Lower lobe of right lung (tissue), 2 donors: ENCODE measurements at places on chromosomes 6 and 20.
A peak's percentile ranks its signal among the peaks of the same experiment; 100 is the strongest.

DNA sequence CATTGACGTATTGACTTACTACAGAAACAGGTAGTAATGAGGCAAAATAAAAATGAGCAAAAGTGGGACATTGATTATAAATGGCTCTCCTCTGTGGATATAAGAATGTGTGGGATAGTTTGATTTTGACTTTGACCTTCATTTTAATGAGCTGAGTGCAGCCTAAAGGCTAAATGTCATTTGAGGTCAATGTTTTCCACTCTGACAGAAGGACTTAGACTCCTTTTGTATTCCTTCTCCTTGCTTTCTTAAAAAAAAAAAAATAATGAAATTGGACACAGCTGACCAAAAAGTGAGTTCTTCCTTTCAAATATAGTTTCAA is 68.6 kb downstream of the MTFR2 start:
- no peak for DNase-seq

GRCh38 chr6:87199787-87200186 is 44.4 kb downstream of the ZNF292 start:
- no peak for DNase-seq

GRCh38 chr20:19465536-19465935 is 253.1 kb downstream of the SLC24A3 start:
- no peak for DNase-seq

DNA sequence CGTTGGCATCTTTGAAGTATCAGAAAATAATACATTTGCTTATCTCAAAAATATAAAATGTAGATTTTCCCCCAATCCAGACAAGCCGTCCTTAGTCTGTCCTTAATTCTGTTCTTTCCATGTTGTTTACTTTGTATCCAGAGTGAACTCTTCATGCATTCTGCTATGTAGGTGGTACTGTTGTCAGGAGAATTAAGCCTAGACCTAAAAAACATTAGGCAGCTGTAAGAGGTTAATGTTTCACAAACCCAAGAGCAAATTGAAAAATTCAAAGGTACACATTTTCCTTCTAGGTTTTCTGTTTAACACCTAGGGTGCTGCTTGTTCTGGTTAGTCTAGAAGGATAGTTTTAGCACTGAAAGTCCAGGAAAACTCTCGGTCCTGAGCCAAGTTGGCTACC is 426.4 kb downstream of the QKI start:
- DNase-seq, result no peak

DNA sequence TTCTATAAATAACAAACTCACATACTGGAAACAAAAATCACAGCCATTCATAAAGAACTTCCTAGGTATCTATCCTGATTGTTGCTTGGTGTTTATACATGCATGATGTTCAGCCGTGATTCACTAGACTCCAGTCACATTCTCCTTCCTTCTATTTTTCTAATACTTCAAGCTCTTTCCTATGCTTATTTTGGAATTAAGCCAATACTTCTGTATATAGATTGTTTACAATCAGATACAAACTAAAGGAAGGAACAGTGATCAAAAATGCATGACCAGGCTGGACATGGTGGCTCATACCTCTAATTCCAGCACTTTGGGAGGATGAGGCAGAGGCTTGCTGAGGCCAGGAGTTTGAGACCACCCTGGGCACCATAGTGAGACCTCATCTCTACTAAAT is 377.5 kb upstream of the IRAK1BP1 start:
- DNase-seq, result no peak

GRCh38 chr6:36649701-36650484 is 28.6 kb upstream of the CDKN1A start:
- DNase-seq, result no peak

- DNase-seq, result no peak
Observed at GRCh38 chr20:58938078-58938477, 43.0 kb upstream of the NELFCD start.

DNA sequence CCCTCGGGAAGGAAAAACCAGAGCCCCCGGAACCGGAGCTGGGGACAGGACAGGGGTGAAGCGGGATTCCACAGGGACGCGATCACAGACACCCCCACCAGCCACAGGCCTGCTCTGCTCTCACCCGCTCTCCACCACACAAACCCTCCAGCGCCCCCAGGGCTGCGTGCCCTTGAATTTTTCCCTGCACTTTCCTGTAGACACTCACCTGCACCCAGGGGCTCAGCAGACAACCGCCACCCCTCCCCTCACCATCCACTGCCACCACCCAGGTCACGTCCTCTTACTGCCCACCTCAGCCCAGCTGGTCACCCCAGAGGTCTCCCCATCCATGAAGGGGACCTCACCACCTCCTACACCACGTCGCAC is 631 bp downstream of the ULBP2 start:
- DNase-seq, result no peak

- DNase-seq, result no peak
Observed at GRCh38 chr6:54074578-54075195, 36.6 kb upstream of the MLIP start.

DNA sequence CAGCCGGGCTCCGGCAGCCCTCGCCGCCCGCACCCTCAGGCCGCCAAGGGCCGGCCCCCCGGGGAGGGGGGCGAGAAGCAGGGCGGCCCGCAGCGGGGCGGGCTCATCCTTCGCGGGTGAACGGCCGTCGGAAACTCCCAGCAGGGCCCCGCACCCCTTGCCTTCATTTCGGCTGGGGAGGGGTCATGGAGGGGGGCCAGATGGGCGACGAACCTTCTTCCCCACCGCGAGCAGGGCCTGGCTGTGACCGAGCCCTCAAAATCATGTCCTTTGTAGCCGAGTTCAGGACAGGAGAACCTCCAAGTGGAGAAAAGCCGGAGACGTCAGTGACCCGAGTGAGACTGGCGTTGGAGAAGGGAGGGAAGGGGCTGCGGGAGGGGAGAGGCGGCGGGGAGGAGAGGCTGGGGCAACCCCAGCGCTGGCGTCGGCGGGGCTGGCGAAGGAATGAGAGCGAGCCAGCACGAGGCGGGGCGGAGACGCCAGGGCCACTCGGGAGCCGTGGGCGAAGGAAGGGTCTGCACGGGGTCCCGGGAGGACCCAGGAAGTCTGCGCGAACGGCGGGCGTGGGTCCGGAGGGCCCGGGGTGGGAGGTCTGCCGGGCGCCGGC is 571 bp upstream of the FOXC1 start:
- no peak for DNase-seq

DNA sequence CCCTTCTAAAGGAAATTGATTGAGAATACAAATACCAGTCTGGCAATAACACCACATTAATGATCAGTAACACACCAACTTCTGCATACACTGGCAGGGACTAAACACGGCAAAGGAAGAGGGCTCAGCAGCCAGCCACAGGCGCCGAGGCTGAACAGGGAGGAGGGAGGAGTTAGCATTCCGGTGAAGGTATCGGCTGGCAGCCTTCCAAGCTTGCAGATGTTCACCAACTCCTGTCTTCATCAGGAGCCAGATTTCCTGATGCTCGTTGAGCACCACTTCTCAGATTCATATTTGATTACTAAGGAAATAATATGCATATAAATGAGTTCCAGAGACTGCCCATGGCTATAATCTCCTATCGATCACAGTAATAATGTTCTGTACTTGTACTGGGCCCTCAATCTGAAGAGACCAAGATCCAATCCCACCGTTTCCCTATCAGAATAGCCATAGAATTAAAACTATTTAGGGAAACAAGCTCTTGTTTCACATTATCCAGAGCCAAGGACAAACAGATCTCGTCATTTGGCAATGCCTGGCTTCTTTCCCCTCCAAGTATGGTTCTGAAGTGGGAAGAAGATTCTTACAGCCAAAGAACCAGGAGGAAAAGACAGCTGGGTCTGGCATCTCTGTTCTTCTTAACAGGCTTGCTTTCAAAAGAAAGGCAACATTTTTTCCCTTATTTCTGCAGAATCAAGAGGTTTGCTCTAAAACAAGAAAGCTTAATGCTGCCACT is 42.2 kb downstream of the GFOD1 start:
- peak; percentile 57 for DNase-seq

DNA sequence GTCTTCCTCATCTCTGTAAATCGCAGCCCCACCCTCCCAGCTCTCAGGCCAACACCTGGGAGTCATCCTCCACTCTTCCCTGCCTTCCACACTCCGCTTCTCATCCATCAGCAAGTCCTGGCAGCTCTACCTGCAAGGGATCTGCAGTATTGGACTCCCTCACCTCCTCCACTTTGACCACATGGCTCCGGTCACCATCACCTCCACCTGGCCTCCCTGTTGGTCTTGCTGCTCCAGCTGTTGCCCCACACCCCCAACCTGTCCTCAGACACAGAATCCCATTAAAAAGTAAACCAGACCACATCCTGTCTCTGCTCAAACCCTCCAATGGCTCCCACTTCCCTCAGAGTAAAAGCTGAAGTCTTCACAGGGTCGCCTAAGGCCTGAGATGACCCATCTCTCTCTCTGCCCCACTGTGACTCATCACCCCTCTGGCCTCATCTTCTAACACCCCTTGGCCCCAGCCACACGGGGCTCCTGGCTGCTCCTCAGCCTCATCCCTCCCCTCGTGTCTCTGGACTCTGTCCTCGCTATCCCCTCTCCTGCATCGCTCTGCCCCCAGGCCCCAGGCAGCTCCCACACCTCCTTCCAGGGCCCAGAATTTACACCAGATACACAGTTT is 185.1 kb upstream of the SULF2 start:
- DNase-seq, result no peak

GRCh38 chr6:137156650-137157049 is 16.8 kb downstream of the IL22RA2 start:
- DNase-seq, result no peak

DNA sequence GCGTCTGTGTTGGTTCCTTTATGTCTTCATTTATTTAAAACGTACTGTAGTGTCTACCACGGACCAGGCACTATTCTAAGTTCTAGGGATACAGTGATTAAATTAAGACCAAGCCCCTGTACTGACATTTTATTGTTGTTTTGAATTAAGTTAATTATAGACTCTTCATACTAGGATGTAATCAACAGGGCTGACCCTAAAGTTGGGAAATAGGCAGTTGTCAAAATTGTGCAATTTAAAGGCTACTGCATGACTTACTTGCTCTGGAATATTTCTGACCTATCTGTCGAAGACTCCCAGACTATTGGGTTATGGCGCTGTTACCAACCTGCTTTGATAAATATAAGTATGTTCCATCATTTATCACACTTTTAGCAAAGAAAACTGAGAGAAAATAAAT is 6.7 kb downstream of the MYO6 start:
- DNase-seq, result no peak

- DNase-seq, result no peak
Observed at GRCh38 chr6:104629826-104630225, 229.9 kb downstream of the HACE1 start.

DNA sequence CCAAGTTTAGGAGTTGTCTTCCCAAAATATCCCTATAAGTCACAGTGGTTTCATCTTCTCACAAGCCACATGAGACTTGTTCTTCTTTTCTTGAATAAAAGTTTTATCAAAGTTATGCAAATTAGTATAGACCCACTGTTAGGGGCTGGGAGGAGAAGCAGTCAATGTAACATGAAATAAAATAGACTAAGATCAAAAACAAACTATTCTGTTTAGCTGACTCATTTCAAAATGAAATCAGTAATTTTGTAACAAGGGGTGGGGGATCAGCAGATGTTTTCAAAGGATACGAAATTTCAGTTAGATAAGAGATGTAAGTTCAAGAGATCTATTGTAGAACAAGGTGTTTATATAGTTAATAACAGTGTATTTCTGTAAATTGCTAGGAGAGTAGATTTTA is 339.6 kb upstream of the PRDM1 start:
- DNase-seq, result no peak

GRCh38 chr20:23396950-23397627 is 24.2 kb downstream of the NAPB start:
- no peak for DNase-seq

DNA sequence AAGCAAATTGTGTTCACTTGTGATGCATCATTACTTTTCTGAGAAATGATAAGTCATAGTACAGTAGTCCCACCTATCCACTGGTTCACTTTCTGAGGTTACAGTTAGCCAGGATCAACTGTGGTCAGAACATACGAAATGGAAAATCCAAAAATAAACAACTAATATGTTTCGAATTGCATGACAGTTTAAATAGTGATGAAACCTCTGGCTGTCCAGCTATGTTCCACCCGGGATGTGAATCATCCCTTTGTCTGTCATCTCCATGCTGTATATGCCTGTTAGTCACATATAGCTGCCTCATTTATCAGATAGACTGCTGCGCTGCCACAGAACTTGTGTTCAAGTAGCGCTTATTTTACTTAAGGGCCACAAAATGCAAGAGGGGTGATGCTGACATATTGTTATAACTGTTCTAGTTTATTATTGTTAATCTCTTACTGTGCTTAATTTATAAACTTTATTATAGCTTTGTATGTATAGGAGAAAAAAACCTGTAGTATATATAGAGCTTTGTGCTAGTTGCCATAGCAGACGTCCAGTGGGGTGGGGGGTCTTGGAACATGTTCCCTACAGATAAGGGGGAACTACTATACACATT is 29.2 kb downstream of the AFDN start:
- no peak for DNase-seq

DNA sequence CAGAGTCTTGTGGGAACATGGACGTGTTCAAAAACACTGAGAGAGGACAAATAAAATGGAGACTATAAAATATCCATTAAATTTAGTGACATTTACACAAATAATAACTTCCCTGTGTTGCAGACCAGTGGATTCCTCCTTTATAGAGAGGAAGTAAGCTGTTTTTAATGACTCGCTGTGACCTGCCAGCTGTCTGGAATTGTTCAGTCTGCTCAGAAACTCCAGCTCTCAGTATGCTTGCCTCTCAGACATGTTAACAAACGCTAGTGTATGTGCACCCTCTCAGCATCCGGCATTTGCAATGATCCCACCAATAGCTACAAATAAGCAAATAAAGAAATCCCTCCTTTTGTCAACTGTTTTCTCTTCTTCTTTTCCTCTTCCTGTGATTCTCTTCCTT is 158.0 kb upstream of the TCF21 start:
- no peak for DNase-seq

DNA sequence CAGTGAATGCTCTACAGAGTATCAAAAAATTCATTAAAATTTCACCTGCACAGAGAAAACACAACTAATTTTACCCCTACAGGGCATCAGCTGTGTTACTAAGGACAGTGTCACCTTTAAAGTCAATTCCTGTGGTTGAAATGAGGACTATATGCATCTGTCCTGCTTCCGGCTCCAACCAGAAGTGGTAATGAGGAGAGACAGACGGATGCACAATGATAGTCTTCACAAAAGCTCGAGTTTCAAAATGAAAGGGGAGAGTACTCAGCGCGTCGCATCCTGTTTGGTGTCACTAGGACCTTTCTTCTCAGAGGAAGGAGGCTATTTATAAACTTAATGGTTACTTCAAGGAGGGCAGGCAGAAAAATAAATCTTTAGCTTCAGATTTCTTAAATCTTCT is 86.5 kb downstream of the LYRM4 start:
- no peak for DNase-seq

- DNase-seq, result no peak
Observed at GRCh38 chr6:13847326-13848050, 33.1 kb upstream of the MCUR1 start.
